ENCODE measurements at places on chromosomes 7 and 10. TPM values are rescaled to one million over a fixed set of nuclear protein-coding genes. Genes with fewer than 3 reads are reported as not detected.

The PTPRN2 gene
- 6.6 TPM for polyA plus RNA-seq

DNA sequence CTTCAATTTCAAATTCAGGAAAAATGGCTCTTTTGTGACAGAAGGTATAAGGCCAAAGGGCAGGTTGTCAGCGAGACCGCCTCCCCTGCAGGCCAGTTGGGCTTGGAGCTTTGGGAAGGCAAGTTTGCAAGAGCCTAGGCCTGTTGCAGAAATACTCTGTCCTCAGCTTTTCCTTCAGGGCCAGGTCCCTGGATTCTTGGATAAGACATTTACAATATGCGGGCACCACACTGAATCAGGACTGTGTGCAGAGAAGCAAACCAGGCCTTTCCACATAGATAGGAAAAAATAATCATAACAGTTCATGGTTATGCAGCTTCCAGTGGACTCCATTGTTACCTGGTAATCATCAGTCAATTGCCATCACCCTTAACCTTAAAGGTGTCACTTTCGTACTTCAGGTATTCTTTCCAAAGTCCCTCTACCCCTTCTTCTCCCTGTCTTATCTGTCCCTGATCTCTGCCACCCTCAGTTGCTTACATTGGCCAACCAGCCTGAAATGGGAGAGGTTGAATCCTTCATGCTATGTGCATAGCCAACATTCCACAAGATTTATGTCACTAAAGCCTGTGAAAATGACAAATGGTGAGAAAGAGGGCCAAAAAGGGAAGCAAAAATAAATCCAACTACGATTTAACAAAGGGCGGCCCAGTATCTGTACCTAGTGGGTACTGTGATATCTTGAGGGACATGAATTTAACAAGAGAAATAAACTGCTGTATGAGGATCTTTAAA lies 304.5 kb upstream of the NFE2L3 start:
- DNase-seq, result no peak

The IL15RA gene
- polyA plus RNA-seq, result 1.9 TPM

The UTF1 gene
- polyA plus RNA-seq, result 0.11 TPM

The ATP6V0A4 gene
- 56.9 TPM for polyA plus RNA-seq

- DNase-seq, result no peak
These were observed 26.4 kb downstream of the RHOBTB1 start for GRCh38 chr10:60917331-60918280.

GRCh38 chr7:133039614-133040013 lies 42.3 kb downstream of the CHCHD3 start:
- no peak for DNase-seq

The LRRC18 gene
- polyA plus RNA-seq, result not detected

GRCh38 chr7:69433081-69433480 lies 165.2 kb upstream of the AUTS2 start:
- no peak for DNase-seq

The MSMB gene
- not detected for polyA plus RNA-seq

GRCh38 chr10:16909961-16910792 lies 93.0 kb upstream of the RSU1 start:
- DNase-seq, result no peak

The VWA2 gene
- 2.5 TPM for polyA plus RNA-seq

DNA sequence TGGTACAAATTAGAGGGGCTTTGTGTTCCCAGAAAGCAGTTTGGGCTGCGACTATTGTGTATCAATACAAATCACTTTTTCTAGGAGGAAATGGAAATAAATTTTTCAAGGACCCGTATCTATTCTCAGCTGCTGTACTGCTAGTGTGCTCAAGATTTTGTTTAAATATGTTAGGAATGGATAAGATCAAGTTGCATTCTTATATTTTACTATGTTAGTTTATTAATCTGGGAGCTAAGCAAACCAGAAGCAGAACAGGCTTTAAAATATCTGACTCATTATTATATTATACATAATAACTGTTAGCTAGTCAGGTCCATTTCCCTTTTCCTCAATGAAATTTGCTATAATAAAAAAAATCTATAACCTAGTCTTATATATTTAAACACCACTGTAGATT lies 11.1 kb upstream of the GLCCI1 start:
- no peak for DNase-seq

DNA sequence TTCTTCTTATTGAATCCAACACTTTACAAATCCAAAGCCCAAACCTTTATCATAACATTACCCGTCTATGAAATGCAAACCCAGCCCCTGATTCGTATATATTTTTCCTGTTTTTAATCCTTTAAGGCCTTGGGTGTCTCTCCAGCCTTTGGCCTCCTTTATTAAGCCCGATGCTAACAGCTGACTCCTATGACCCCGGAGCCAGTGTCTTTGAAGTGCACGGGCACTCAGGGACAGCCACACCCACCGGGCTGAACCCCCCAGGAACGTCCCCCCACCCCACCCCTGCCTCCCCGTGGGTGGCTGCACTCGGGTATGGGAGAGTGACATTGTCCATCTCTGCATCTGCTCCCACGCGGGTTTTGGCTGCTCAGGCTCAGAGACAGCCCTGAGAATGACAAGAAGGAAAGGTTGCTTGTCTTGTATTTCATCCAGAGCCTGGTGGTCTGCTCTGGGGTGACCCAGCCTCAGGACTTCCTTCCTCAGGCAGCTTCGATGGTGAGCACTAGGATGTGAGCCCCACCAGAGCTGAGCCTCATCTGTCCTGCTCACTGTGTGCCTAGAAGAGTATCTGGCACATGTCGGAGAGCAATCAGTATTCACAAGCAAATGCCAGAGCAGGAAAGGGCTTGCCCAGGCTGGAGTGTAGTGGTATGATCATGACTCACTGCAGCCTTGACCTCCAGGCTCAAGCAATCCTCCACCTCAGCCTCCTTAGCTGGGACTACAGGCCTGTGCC lies 210.4 kb downstream of the SKIDA1 start:
- DNase-seq, result no peak

The ELN gene
- 63.4 TPM for polyA plus RNA-seq

- DNase-seq, result no peak
These were observed 351.8 kb downstream of the PTPRN2 start for GRCh38 chr7:158235862-158236261.

GRCh38 chr10:48814933-48815332 lies 124.7 kb downstream of the LRRC18 start:
- DNase-seq, result no peak

The NKX2-3 gene
- polyA plus RNA-seq, result not detected

DNA sequence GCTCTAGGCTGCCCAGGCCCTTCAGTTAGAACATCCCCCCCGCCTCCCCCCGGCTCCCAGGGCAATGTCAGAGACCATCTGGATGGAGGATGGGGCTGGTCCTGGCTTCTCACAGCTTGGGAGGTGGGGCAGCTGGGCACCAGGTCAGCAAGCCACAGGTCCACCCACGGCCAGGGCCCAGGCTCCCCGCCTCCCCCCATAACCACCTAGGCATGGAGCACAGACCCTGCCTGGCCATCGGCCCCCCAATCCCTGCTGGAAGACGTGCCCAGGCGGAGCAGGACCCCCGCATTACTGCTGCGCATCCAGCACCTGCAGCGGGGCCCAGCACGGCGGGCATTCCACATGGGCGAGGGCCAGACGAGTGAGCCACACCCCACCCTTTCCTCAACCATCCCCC lies 169.6 kb downstream of the ELFN1 start:
- no peak for DNase-seq

The OPN4 gene
- not detected for polyA plus RNA-seq

DNA sequence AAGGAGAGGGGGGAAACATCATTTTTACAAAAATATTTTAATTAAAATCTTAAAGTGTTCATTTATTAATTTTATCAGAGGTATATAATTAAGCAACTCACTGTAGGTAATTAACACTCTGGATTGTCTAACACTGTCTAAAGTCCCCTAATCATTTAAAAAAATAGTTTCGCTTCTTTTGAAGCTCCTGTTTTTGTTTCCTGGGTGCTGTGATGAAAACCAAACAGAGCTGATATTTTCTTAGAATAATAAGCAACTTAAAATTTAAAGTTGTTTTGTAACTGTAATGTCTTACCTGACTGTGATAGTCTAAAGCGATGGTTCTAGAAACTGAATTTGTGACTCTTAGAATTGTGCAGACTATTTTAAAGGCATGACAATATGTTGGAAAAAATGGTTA lies 961.0 kb downstream of the GATA3 start:
- no peak for DNase-seq

DNA sequence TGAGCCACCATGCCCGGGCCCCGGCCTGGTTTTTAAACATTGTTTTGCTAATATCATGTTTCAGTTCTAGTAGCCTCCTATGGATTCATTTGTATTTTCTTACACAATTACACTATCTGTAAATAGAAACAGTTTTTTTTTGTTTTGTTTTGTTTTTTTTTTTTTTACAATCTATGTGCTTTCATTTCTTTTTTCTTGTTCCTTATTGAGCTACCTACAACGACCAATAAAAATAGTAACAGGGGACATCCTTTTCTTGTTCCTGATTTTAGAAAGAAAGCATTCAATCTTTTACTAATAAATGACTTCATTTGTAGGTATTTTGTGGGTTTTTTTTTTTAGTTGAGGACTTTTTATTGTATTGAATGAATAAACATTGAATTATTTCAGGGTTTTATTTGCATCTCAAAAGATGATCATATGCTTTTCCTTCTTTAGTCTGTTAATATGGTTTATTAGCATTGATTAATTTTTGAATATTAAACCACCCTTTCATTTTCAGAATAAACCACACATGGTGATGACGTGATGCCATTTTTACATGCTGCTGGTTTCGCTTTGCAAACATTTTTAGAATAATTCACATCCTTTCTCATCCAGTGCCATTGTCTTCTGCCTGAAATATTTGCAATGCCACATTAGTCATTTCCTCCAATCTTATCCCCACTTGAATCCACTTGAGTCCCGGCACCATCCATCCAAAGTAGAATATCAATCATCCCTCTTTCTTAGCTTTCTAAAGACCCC lies 18.1 kb upstream of the AKR1E2 start:
- DNase-seq, result no peak

DNA sequence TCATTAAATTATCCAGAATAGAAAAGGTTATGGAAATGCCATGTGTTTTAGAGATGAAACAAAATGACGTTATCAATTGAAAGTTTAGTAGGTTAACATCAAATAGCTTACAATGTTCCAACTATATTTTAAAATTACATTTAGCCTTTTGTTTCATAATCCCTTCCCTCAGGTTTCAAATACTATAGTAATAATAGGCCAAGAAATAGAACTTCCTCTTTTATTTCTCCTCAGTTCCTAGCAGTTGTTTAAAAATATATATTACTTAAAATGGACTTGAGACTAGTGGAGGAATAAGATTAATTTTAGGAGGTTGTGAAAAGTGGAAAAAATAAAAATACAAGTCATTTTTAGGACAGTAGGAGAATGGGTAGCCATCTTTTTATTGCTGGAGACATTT lies 16.4 kb upstream of the PDSS1 start:
- DNase-seq, result no peak

DNA sequence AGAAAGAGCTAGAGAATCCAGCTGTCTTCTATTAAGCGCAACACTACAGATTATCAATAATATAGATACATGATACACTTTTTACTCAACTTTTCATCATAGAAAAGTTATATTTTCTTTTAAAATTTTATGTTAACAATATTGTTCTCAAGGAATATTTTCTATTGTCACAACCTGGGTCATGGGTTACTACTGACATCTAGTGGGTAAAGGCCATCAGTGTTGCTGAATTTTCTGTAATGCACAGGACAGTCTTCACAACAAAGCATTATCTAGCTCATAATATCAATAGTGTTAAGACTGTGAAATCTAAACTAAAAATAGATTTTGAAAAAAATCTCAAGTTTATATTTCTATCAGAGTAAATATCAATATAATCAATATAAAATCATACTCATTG lies 209.8 kb downstream of the ZNF33B start:
- DNase-seq, result no peak

GRCh38 chr7:150931199-150931869 lies 46.8 kb downstream of the KCNH2 start:
- no peak for DNase-seq

DNA sequence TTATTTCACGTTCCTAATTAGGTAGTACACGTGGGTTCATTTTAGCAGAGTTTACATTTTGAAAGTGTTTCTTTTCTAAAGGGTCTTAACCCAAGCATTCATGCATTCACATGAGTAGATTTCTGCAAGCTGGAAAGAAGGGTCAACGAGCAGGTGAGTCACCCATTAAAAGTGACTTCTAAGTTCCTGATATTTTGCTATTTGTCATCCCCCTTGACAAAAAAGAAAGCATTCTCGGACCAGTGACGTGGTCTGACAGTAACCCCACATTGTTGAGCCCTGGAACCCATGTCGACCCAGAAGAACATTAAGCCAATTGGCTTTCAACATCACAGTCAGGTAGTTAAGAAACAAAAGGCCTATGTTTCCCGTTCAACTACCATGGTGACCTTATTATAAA lies 49.6 kb downstream of the ABCB5 start:
- no peak for DNase-seq
